Stimulated activated naive CD8-positive, alpha-beta T cell treated with anti-CD3 and anti-CD28 coated beads, Interleukin-15, Interleukin-2, amounts not matched to agents 100 U/mL and 50 U/mL, for 24 hours (primary cell): ENCODE measurements at places on chromosomes 1 and 21.

- DNase-seq = no peak
Observed at GRCh38 chr1:34365295-34365694, 188.6 kb downstream of the C1orf94 start.

DNA sequence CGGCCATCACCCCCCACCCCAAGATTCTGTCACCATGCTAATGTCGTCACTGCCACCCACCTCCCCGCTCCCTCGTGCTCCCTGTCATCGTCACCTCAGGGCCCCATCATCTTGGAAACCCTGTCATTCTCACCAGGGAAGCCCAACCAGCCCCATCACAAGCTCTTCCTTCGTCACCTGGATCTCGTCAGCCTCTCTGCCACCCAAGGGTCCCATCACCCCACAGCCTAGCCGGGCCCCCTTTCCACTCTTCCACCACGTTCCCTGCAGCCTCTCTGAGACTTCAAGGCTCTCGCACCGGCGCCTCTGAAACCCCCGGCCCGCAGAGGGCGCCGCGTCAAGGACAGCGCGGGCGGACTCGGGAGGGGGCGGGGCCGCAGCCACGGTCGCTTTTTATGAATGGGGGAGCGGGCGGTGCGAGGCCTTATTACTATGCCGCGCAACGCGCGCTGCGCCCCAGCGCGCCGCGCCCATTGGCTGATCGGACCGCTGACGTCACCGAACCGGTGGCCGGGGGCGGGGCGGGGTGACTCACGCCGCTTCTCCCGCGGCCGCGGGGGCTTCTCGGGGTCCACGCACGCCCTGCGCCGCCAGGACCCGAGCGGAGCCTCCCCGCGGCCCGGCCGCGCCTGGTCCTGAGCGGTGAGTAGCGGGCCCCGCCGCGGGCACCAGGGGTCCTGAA lies at the start of gene GPR3:
Gene GPR3, plus strand, starts transcription at position 527 of the 682 bp plus-strand sequence. CDS start 1,177 bp downstream, outside the sequence.
- DNase-seq = peak; percentile 96

DNA sequence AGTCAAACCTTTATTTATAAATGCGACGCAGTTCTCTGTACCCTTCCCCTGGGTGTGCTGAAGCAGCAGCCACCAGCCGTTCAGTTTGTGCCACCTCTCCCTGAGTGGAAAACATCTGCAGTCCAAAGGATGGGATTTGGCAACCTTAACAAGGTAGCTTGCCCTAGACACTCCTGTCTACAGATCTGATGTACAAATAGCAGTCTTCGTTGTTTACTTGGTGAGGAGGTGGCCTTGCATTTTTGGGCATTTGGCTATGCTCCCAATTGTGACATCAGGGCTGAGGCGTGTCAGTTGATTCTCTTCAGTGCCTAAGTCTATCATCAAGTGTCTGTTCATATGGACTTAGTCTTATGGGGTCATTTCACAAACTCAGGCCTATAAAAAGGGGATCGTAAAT lies 59.8 kb downstream of the KDM1A start:
- no peak for DNase-seq

DNA sequence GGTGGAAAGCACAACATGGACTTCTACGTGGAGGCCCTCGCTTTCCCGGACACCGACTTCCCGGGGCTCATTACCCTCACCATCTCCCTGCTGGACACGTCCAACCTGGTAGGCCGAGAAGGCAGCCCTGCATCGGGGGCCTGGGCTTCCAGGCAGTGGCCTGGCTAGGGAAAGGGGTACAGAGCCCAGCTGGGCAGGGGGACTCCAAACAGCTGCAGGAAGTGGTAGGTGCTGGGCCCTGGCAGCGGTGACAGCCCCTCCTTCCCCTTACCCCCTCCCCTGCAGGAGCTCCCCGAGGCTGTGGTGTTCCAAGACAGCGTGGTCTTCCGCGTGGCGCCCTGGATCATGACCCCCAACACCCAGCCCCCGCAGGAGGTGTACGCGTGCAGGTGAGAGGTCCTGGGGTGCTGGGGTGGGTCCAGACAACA lies 30.0 kb upstream of the PADI6 start:
- no peak for DNase-seq

DNA sequence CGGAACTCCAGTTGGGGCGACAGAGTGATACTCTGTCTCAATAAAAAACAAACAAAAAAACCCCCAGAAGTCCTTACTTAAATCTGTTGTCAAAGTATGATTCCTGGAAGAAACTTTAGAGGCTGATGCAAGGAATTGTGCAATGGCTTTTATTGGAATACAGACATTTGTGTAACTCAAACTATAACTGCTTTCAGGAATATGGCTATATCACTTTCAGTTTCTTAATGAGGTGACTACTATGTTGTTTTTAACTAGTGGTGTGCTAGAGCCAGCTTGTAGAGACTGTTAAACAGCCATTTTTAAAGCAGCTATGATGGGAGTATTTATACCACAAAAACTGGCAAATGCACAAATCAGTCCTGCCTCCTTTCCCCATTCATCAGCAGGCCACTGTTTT lies 22.7 kb upstream of the DNAJC28 start:
- DNase-seq = no peak

GRCh38 chr1:62241371-62242131 lies 46.9 kb downstream of the L1TD1 start:
- no peak for DNase-seq

GRCh38 chr21:34122047-34122446 lies 48.7 kb downstream of the MRPS6 start:
- DNase-seq = no peak

GRCh38 chr1:12593621-12594066 lies 24.4 kb downstream of the DHRS3 start:
- no peak for DNase-seq

GRCh38 chr1:150161747-150162581 lies 12.2 kb downstream of the PLEKHO1 start:
- DNase-seq = no peak

DNA sequence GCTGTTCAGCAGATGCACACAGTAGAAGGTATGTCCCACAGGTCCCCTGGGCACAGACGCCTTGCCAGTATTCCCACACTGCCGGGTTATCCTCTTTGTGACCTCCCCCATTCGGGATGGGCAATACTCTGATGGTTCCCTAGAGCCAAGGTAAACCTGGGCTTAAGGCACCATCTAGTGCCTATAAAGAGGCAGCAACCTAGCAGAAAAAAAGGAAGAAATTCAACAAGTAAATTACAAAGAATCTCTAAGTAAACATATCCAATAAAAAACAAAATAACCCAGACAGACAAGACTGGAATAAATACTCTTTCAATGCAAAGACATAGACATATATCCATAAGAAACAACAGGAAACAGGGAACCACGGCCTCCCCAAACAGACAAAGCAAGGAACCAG lies 39.4 kb downstream of the HSF2BP start:
- DNase-seq = no peak

DNA sequence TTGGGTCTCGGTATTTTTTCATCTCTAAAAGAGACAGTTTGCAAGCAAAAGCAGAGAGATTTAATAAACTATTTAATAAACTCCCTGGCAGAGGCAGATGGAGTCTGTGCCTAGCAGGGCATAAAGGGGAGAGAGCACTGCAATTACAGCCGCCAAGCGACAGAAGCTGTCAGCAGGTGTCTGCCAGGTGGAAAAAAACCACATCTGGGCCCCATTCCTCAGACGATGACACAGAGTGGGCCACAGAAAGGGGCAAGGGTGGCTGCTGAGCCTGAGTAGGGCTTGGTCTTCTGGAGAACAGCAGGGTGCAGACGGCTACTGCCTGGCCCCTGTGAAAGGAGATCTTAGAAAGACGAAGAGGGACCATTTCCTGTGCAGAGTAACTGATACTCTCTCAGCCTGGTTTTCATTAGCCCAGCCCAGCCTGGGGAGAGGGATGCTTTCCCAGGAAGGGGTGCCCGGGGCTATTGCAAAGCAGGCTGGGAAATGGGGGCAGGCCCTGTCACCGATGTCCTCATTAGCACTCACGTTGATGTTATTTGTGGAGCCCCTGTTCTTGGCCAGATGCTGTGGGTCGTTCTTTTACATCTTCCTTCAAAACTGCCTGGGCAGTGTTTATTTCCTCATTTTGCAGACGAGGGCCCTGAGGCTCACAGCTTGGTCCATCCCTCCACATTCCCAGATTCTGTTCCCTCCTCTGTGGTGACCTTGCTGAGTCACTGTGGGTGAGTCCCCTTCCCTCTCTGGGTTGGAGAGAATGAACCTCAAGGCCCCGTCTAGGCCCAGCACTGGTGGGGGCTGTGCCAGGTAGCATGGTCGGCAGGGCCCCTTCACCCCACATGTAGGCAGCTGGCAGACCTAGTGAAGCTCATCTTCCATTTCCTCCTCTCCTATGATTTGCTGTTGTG lies 472.7 kb downstream of the PTPRU start:
- DNase-seq = no peak

DNA sequence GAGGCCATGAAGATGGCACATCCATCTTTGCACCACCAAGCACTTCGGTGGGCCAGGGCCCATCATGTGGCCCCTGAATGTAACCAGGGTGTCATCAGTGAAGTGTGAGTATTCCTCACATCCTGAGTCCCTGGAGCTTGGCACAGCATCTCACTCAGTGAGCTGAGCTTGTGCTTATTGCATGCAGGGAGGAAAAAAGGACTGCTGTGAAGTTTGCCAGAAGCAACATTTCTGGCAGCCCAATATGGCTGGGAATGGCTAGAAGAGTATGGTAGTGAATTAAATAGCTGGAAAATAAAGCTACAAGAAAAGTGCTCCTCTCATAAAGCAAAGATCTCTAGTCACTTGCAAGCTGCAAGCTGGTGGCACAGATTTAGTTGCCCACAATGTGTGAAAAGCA lies 109.3 kb downstream of the TNFSF18 start:
- no peak for DNase-seq

DNA sequence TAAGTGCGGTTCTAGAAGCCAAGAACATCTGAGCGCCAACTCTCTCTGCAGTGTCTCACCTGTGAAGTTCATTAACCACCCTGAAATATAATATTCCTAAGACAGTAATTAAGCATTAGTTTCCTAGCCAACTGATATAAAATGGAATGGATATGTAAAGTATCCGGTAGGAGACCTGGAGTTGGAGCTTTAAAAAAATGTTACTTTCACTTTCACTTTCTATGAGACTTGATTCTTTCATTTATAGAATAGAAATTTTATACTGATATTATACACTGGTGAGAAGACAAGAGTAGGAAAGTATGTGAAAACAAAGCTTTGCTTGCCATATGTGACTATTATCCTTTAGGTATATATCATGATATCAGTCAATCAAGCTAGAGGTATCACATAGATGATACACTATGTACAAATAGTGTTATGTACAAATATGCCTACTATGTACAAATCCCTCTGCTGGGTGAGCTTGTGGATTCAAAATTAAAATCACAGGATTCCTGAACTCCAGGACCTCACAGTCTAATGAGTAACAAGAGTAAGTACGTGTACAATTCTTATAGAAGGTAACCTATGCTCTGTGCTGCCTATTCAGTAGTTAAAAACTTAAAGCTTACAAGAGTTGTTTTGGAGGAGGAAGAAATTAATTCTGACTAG lies 934.2 kb downstream of the TTLL7 start:
- DNase-seq = no peak

DNA sequence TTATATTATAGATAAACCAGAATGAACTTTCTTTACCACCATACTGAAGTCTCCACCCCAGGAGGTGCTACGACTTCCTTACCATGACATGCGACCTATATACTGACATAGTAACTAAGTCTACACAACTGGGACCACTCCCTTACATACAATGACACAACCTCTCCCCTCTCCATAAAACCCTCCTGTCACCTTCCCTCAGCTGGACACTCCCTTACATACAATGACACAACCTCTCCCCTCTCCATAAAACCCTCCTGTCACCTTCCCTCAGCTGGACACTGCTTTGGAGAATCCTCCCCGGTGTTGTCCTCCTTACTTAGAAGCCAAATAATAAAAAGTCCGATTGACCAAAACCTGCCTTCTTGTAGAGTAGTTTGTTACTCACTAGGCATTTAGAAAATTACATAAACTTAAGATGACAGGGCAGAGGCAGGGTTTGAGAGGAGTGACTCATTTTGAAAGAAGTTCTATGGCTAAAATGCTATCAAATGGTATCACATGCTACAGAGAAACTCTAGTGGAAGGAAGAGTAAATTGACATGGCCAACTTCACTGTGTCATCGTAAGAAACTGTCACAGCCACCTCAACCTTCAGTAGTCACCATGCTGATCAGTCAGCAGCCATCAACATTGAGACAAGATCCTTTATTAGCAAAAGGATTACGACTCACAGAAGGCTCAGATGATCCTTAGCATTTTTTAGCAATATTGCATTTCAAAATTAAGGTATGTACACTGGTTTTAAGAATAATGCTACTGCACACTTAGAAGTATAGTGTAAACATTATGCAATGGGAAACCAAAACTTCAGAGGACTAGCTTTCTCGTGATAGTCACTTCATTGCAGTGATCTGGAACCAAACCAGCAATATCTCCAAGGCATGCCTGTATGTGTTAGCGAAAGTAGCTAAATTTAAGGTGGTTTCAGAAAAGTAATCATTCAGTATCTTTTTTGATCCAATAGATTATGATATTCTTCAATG lies 56.4 kb downstream of the AHCTF1 start:
- DNase-seq = no peak

DNA sequence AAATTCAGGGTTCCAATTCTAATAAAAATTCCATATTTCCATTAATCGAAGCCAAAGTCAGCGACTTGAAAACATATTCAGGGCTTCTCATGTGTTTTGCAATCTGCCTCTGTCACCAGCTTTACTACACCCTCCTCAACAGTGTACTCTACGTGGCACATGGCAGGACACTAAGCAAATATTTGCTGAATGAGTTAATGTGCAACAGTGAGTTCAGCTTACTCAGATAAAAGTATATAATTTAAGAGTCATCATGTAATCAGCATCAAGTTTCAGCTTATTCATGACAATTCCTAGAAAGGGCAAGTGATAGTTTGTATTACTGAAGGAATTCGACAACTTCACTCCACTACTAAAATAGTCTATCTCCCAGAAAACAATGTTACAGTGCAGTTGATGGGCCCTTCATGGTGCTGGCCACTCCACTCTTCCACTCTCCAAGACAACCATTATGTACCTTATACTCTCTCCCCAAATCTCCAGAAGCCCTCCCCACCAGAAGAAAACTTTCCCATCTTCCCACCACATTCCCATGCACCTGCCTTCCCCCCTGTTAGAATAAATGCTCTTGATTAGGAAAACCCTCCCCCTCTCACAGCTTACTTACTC lies 97.3 kb downstream of the TTLL7 start:
- no peak for DNase-seq

GRCh38 chr21:31426235-31426797 lies 82.3 kb upstream of the TIAM1 start:
- DNase-seq = no peak

DNA sequence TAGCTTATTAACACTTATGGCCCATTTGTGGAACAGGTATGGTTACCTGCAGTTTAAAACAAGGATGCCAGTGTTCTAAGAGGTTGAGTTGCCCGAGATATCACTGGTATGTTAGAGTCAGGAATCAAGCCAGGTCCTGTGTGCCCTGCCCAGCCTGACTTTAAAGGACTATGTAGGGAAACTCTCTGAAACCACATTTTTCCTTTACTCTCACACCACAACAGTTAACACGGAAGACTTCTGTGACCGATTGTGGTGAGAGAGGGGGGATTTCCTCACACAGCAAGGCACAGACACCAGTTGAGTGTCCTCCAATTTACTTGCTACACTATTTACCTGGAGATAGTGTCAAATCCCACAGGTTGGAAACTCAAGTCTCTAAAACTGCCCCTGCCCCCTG lies 47.8 kb downstream of the UCK2 start:
- peak; percentile 25 for DNase-seq
